NCI-H446 (cell line): ENCODE measurements at places on chromosomes 3 and 15.

DNA sequence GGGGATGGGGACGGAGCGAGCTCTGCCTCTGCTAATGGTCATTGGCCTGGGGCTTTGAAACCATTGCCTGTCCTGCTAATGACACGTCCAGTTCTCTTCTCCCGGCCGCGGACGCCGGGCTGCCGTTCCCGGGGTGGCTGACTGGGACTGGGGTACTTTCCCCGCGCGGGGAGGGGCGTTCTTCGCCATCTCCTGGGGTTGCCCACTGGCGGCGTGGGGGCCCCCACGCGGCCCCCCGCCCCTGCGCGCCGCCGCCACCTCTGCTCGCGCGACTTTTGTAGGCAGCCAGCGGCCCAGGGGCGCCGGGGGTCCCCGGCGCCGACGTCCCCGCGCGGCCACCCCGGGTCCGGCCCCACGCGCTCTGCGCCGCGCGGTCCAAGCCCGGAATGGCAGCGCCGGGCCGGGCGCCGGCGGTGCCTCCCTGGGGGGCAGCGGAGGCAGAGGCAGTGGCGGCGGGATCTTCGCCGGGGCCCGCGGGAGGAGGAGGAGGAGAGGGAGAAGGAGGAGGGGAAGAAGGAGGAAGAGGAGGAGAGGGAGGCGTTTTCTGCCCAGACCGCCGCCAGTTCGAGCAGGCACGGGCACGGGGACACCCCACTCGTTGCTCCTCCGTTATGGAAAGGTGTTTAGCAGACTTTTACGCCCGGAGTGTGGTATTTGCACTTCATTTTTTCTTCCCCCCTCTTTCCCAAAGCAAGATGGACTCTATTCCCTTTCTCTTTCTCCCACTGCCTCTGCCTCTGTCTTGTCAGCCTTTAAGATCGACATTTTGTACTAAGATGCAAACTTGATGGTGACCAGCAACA is 2.3 kb downstream of the BBX start:
- no peak for DNase-seq

- no peak for DNase-seq
Measured at GRCh38 chr3:27486336-27486735, 2.2 kb upstream of the SLC4A7 start.

DNA sequence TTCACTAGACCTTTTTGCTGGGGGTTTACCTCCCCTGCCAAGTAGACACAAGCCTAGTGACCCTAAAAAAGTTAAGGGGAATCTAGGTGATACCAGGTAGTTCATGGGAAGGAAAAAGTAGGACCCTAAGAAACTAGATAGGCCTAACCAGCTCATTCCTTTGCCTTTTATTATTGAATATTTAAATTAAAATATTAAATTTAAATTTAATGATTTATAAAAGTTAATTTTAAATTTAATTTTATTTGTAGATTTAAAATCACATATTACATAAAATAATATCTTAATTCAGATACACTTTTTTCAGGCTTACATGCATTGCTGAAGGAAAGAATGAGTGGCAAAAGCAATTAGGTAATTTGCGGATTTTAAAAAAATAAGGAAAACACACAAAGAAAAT is 584.9 kb downstream of the AGBL1 start:
- no peak for DNase-seq

DNA sequence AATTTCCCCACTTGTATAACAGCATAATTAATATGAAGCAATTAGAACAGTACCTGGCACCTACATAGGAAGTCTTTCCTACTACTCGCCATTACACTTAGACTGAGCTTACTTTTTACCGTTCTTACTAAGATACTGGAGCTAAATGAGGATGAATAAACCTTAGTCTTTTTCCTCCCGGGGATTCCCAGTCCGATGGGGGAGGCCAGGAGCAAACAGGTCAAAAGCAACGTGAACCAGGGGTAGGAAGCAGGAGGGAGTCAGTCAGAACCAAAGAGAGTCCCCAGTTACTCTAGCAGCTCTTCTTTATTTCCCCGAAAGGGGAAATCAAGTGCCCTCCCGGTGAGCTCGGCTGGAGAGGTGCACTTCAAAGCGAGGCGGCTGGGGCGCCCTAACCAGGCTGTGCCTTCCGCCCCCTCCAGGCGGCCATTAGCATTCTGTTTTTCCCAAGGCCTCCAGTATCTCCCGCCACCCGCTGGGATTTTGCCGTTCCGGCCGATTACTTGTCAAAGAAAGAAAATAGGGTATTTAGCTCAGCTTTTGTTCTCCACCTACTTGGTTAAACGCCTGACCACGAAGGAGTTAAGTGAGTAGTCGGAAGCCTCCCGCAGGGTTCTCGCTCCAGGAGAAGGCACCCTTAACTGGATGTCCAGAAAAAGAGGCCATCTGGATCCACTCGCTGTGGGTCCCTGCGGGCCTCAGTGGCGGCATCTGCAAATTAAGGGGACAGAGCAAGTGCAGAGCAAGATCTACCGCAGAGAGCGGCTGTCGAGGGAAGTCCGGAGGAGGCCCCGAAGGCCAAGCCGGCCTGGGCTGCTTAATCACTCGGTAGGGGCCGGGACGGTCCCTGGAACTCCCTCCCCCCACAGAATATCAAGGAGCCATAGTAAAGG is 6.3 kb upstream of the EOMES start:
- no peak for DNase-seq

- no peak for DNase-seq
Measured at GRCh38 chr3:187743195-187744141, 1.8 kb downstream of the BCL6 start.

DNA sequence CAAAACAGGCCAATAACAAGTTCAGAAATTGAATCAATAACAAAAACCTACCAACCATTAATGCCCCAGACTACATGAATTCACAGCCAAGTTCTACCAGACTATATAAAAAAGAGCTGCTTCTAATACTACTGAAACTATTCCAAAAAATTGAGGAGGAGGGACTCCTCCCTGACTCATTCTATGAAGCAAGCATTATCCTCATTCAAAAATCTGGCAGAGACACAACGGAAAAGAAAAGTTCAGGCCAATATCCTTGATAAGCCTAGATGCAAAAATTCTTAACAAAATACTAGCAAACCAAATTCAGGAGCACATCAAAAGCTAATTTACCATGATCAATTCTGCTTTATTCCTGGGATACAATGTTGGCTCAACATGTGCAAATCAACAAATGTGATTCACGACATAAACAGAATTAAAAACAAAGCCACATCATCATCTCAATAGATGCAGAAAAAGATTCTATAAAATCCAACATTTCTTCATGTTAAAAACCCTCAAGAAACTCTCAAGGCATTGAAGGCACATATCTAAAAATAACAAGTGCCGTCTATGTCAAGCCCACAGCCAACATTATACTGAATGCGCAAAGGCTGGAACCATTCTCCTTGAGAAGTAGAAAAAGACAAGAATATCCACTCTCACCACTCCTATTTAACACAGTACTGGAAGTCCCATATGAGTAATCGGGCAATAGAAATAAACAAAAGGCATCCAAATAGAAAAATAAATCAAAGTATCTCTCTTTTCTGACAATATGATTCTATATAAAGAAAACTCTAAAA is 573.6 kb upstream of the GRM7 start:
- DNase-seq: no peak

GRCh38 chr3:193822492-193823212 is 229.6 kb downstream of the OPA1 start:
- no peak for DNase-seq

DNA sequence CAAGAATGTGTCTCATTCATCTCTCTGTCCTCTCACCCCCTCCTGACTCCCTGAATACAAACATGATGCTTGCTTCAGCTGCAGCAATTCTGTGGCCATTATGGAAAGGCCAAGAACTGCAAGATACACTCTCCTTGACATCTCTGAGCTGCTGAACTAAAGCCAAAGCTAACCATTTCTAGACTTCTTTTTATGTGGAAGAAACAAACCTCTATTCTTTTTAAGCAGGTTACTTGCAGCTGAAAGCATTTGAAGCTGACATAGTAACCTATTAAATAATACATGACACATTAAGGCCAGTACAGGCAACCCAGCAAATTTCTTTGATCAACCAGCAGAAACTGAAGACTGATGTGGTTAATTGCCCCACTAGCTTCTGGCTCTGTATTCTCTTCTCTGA is 17.5 kb downstream of the FHIT start:
- DNase-seq: no peak

DNA sequence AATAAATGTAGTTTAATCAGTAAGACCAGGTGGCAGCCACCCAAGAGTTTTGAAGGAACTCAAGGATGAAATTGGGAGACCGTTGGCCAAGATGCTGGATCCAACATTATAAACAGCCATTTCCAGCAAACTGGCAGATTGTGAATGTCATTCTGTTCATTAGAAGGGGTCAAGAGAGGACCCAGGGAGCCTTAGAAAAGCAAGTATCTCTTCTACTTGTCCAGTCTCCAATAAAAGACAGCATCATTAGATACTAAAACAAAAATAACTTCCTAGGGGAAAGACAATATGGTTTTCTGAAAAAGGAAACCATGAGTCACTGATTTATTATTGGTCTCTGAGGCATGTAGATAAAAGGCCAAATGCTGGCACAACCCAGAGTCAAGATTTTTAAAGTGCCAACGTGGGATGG is 67.9 kb downstream of the GADL1 start:
- peak; percentile 87 for DNase-seq

GRCh38 chr3:160370987-160371857 is 27.8 kb downstream of the IFT80 start:
- no peak for DNase-seq

DNA sequence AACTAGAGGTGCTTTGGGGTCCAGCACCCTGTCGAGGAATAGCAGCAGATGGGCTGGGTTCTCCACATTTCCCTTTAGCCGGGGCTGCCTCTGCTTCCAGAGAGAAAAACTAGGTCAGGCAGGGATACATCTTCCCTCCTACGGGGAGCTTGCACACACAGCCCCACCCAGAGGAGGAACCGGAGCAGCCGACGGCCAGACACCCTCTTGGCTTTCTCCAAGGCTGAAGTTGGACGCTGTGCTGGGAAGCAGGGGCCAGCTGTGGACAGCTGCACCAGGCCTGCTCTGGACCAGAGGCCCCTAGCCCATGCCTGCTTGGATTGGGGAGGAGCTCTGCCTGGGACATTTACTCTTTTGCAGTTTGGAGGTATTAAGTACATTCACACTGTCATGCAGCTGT is 44.7 kb upstream of the NR2C2 start:
- DNase-seq: no peak

DNA sequence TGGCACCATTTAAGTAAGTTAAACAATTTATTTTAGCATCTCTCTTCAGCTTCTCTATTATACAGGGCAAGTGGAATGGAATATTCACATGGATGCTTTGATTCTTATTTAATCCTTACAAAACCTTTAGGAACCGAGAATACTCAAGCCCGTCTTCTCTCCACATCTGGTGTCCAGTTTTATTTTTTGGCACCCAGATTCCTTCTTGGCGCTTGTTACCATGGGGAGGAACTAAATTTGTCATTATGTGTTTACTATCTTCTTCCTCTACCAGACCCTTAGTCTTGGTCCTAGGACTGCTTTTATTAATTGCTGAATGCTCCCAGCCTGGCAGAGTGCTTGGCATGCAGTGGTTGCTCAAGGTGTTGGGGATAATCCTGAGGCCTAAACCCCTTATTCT is 138.8 kb downstream of the CACNA2D3 start:
- DNase-seq: no peak

DNA sequence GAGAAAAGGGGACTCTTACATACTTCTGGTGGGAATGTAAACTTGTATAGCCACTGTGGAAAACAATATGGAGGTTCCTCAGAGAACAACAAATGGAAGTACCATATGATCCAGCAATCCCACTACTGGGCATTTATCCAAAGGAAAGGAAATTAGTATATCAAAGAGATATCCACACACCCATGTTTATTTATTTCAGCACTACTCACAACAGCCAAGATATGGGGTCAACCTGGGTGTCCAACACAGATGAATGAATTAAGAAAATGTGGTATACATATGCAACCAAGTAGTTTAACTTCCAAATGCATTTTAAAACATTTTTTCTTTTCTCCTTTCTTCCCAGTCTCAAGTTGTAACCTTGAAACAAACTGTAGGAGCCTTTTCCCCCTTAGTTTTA is 54.3 kb downstream of the IMPG2 start:
- no peak for DNase-seq

DNA sequence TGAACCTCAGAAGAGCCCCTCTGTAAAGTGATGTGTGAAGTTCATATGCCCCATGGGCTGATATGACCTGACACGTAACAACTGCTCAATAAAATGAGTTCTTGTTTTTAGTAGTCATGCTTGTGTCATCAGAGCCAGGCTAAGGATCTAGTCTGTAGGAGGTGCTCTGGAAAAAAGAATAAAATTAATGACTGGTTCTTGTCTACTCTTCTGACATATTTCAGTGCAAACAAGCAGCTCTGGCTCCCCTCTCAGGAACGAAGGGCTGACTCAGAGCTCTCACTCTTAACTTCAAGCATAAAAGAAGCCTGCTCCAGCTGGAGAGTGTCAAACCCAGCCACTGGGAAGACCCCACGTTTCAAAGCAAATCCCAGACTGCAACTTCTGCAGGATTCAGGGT is 77.0 kb downstream of the LRIG1 start:
- DNase-seq: no peak

DNA sequence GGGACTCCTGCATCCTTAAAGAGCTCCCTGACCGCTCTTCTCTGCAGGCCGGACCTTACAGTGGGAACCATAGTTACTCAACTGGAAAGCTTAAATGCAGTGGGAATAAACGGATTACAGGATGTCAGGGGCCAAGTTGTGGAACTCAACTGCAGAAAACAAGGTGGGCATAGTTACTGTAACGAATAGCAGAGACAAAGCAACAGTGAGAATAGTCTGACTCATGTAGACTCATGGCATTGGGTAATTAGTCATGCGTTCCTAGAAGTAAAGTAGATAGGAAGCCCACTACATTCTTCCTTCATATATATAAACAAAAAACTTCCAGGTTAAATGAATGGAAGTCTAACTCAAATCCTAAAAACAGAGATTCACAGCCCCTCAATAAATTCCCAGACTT is 95.5 kb upstream of the CHRNA7 start:
- no peak for DNase-seq

GRCh38 chr15:47987908-47988532 is 132.8 kb upstream of the SLC24A5 start:
- peak; percentile 48 for DNase-seq

DNA sequence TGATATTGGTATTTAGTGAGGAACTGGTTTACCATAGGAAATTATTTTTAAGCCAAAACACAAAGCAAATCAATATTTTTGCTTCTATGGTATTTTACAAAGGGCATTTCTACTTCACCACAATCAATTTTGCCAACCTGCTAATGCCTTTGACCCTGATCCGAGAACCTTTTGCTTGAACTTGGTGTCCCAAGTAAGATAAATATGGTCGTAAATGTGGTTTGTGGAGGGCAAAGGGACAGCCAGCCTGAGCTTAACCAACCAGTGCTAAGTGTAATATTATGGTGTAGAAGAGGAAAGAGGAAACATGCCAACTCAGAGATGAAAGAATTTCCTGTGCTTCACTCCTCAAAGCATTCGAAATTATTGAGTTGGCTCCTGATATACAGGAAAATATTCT is 148.4 kb downstream of the C3orf38 start:
- DNase-seq: no peak

- no peak for DNase-seq
Measured at GRCh38 chr15:68055224-68055705, 1.1 kb downstream of the PIAS1 start.
